ENCODE measurements at places on chromosomes 7 and 10. TPM values are rescaled to one million over a fixed set of nuclear protein-coding genes. Genes with fewer than 3 reads are reported as not detected.

Gene LRMDA
- total RNA-seq = 1.0 TPM

Gene DPYSL4
- 52.0 TPM for total RNA-seq

Gene GFRA1
- 0.39 TPM for total RNA-seq

Gene PPP1R17
- not detected for total RNA-seq

Gene STEAP1B
- 23.4 TPM for total RNA-seq

Gene CLDN4
- 0.26 TPM for total RNA-seq

Gene MCM10
- 2.0 TPM for total RNA-seq

Gene IGF2BP3
- 77.8 TPM for total RNA-seq

Gene CCDC172
- total RNA-seq = not detected

Gene GNGT1
- total RNA-seq = not detected

Gene ANXA8
- total RNA-seq = not detected

Gene MYPN
- total RNA-seq = 2.3 TPM

Measured in smooth muscle cell of the pulmonary artery (primary cell).